Body of pancreas (tissue), 4 donors: ENCODE measurements at places on chromosomes 11 and 22. TPM values are rescaled to one million over a fixed set of nuclear protein-coding genes. Genes with fewer than 3 reads are reported as not detected.

- DNase-seq = no peak
Measured at GRCh38 chr22:42785706-42786499, 65.2 kb upstream of the A4GALT start.

Gene GLB1L2
- 10.9 TPM for total RNA-seq

Gene MYRF
- total RNA-seq = 47.5 TPM

Gene NLRX1
- total RNA-seq = 9.3 TPM

GRCh38 chr22:28929197-28929596, 45.8 kb downstream of the ZNRF3 start:
- DNase-seq = no peak

DNA sequence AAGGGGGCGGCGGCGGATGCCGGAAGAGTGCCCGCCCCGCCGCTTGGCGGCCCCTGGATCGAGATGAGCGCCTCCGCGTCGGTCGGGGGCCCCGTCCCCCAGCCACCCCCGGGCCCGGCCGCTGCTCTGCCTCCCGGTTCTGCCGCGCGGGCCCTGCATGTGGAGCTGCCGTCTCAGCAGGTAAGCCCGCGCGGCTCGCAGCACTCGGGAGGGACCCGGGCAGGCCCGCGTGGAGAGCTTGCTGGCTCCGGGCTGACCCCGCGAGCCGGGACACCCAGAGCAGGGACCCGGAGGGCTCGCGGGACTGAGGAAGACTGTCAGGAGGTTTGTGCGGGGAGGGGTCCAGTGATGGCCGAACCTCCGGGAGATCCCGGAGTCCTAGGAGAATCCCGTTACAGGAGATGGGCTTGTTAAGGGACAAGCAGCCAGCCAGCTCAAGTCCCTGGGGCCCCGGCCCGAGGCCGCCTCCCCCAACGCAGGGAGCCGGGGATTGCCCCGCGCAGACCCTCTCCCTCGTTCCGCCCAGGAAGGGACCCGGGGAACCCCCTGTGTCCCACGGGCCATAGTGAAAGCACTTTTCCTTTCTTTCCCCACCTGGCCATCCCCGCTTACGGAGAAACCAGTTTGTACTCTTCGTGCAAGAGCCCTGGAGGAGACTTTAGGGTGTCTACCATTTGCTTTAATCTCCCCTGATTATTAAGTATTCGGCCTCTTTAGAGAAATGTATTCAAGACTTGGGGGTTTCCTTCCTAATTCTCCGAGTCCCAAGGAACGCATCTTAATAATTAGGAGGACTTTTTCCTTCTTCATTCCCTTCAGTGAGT, 547 bp downstream of the UVRAG start:
- DNase-seq = no peak

GRCh38 chr11:61765550-61766253, 13.3 kb downstream of the MYRF start:
- no peak for DNase-seq

Gene CEP126
- total RNA-seq = 4.0 TPM

DNA sequence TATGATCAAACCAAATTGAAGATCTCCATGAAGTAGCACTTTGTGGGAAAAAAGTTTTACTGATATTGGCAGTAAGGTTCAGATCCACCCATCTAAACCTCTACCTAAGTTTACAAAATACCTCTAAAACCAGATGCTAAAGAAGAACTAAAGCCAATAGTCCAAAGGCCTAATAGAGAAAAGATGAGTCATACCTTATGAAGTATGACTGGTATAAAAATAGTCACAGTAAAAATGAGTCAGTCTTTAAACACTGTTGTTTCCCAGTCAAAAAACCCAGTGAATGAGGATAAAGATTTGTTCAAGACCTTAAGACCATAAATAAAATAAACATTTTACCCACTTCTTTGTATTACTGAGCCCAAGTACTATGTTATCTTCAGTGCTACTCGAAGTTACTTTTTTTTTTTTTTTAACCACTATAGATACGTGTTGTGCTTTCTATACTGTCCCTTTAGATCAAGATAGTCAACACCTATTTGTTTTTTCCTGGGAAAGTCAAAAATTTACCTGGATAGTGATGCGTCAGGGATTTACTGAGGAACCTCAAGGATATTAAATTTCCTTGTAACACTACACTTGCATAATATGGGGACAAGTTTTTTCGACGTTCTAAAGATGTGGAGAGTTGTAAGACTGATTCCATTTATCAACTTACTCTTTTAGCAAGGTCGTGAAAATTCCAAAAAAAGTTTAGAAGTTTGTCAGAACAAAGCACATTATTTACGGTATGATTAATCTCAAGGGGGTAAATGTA, 87.3 kb downstream of the CCDC73 start:
- no peak for DNase-seq

DNA sequence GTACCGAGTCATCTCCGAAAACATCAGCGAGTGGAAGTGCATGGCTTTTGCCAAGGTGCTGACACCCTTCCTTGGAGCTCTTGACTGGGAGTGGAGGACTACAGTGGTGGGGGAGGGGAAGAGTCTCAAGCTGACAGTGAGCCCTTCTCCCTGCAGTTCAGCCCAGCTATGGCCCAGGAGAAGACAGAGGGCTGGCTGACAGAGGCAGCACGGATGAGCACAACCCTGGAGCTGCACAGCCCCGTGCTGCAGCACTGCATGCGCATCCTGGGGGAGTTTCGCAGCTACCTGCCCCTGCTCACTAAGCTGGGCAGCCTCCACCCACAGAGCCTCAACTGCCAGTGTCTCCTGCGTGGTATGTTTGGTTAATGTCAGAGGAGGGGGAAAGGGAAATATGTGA, 41.4 kb downstream of the DNHD1 start:
- no peak for DNase-seq

GRCh38 chr11:114314096-114314495, 17.9 kb downstream of the NNMT start:
- DNase-seq = no peak

Gene RFPL1
- total RNA-seq = not detected

DNA sequence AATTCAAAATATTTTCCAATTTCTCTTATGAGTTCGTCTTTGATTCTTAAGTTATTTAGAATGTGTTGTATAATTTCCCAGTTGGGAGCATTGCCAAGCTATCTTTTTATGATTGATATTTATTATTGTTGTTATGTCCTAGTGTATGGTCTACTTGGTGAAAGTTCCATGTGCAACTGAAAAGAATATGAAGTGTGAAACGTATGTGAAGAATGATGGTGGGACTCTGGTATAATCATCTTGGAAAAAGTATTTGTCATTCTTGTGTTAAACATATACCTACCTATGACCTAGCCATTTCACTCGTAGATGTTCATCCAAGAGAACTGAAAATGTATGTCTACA, 12.0 kb upstream of the GNB1L start:
- no peak for DNase-seq

DNA sequence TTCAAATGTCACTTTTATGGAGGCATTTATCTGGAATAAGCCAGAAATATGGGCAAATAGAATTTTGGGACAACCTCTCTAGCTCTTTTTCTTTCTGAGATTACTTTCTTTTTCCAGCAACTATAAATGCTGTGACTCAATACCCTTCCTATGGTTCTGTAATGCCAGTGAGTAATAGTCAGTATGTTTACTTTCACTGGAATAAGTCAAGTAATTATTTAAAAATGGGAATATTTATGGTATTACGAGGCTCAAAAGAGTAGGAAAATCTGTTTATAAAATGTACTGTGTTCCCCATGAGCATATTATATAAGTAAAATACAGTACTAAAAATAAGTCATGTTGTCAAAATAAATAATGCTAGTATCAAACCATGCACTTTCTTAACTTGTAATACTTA, 750.5 kb downstream of the LUZP2 start:
- DNase-seq = no peak

- DNase-seq = no peak
Measured at GRCh38 chr11:69396051-69396947, 85.2 kb upstream of the LINC01488 start.
